Stimulated activated CD4-positive, alpha-beta T cell treated with anti-CD3 and anti-CD28 coated beads, Interleukin-2, amount 100 ng/mL, for 4 hours (primary cell): ENCODE measurements at places on chromosomes 2 and 18.

DNA sequence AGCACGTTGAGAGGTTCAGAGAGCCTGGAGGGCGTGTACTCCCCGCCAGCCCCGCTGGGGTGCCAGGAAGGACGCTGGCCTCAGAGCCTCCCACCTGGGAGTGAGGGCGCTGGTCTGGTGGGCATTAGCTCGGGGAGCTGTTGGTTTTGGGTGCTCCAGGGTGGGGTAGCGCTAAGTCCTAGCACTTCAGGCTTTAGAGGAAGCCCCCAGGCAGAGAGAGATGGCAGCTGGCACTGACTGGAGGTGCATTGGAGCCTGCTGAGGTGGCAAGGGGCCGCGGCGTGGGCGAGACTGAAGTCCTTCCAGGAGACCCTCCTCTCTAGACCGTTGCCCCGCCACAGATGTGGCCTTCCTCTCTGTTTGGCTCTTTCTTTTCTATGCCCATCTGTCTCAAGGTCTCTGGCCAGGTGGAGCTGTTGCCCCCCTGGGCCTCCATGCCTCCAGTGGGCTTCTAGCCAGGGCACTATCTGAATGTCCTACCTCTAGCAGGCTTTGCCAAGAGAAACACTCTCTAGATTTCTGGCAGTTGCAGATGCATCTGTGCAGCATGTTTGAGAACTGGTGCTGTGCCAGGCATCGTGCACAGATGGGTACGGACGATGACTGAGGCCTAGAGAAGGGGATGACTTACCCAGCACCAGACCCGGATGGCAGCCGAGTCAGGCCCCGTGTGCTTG, 6.6 kb downstream of the CAPN10 start:
- no peak for DNase-seq

DNA sequence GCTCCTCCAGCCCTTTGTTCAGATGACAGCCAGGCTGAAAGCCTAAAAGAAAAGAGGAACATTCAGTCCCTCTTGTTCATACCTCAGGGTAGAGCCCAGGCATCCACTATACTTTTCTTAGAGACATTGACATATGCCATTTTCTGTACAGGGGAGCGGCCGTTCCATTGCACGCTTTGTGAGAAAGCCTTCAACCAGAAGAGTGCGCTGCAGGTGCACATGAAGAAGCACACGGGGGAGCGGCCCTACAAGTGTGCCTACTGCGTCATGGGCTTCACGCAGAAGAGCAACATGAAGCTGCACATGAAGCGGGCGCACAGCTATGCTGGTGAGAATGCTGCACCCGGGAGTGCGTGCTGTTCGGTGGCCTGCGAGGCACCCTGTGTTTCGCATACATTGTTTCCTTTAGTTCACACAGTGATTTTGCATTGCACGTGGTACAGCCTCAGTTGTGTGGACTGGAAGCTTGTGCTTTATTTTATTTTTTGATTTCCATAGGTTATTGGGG, 138.2 kb downstream of the ZNF236 start:
- DNase-seq: no peak

- no peak for DNase-seq
These were observed 269.3 kb upstream of the EPC2 start for GRCh38 chr2:148375214-148375613.

DNA sequence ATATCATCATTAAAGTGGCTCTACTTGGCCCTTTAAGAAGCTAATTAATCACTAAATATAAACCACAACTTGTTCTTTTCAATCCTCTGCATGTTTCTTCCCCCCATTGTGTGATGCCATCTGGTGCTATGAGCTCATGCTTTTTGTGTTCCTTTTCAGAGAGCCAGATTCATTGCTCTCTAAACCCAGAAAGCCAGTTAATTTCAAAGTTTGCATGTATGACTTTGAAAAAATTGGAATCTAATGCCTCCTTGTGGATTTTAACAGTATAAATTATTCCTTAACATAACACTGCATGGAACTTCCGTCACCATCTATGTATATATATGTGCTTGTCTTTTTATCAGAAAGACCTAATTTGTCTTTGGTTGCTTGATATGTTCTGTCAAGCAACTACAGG, 31.1 kb downstream of the TMEM178A start:
- DNase-seq: no peak

DNA sequence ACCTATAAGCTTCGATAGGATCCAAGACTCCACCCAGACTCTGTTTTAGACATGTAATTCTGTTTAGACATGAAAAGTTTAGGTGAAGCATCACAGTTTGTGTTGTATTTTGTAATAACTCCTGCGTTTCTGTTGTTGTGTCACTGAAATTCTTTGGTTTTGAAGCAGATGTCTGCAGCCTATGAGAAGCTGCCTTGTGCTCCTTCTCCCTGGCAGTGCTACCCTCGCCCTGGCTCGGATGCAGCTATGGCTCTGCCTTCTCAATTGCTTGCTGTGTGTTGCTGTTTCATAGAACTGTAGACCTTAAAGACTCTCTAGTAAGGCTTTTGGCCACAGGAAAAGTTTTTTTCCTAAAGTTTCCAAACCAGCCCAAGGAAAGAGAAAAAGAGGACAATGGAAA, 40.2 kb upstream of the ZNF638 start:
- no peak for DNase-seq

- no peak for DNase-seq
These were observed 27.7 kb upstream of the DCC start for GRCh38 chr18:52312346-52312745.

DNA sequence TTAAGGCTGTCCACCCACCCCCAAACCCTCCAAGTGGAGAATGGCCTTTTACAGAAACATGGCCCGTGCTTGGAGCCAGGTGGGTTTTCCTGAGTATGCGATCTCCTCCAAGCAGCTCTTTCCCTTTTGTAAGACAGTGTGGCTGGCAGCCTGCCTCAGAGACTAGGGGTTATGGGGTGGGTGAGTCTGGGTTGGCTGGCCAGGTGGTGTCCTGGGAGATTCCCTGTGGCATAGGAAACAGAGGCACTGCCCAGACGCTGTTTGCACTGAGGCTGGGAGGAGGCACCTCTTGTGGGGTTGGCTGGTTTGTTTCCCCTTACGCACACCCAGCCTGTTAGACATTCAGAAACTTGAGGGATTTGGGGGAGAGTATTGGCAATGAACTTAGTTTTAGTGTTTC, 82.3 kb upstream of the MCFD2 start:
- DNase-seq: no peak

DNA sequence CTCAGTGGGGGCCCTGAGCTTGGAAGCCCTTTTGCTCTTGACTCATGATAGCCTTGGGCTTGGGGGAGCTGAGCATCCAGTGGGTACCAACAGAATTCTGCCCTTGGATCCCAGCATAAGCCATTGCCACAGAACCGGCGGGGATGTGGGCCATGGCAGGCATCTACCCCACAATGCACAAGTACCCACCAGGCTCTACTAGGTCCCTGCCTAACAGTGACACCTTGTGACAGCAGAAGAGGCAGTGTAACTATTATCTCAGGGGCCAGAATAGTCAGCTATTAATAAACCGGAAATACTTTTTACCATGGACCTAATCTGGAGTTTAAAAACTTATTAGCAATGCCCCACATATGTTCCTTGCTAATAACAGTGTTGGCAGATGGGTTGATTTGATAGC, 397.2 kb downstream of the TMEM182 start:
- no peak for DNase-seq

DNA sequence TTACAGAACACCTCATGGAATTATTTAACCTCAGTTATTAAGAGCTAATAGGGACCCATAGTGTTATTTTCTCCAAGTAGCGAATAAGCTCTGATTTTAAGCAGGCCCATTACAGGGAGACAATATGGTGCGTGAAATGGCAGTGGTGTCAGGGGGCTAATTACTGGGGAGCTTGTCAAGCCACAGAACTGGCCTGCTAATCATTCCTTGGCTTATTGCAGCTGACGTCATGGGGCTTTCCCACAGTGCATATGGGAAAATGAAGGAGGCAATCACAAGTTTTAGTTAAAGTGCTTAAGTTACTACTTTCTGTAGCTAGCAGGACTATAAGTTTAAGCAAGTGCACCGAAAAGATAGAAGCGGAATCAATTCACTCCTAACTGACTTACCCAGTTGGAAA, 262.5 kb downstream of the TGIF1 start:
- no peak for DNase-seq

DNA sequence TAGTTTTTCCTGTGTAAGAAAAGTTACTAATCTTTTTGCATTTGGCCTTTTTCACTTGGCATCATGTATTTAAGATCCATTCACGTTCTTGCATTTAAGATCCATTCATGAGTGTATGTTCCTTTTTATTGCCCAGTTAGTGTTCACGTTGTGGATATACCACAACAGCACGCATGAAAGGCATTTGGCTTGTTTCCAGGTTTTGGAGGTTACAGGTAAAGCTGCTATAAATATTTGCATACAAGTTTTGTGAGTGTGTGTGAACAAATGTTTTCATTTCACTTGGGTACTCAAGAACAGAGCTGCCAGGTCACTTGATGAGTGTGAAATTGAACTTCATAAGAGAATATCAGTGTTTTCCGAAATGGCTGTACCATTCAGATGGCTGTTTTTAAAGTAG, 121.2 kb downstream of the CCBE1 start:
- no peak for DNase-seq

GRCh38 chr2:134304394-134305108, 50.7 kb downstream of the MGAT5 start:
- no peak for DNase-seq

GRCh38 chr2:240913810-240914644, 7.9 kb downstream of the CROCC2 start:
- peak; percentile 28 for DNase-seq

DNA sequence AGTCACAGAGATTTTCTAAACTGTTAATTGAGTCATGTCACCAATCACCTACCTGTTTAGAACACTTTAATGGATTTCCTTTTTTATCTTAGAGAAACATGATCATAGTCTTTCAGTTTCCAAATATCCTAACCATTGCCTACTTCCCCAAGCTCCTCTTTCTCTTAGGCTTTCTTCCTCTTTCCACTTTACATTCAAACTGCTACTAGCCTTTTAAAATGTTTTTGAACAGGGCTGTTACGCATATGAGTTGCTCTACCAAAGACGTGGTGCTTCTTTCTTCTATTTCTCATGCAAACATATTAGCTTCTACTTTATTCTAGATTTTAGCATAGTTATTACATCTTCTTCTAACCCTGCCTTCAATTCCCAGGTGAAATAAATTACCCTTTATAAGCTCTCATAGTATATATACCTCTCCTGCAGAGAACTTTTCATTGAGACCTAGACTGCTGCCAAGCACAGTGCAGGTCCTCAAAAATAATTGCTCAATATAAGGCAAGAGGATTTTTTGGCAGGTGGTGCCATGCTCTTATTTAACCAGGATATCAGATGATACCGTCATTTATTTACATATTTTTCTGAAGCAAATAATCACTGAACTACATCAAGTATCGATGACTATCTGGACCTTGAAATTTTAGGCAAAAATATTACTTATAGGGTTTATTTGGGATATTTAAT, 937.1 kb downstream of the TSN start:
- DNase-seq: no peak

- no peak for DNase-seq
These were observed 1.7 kb upstream of the LPIN2 start for GRCh38 chr18:3014503-3015203.

DNA sequence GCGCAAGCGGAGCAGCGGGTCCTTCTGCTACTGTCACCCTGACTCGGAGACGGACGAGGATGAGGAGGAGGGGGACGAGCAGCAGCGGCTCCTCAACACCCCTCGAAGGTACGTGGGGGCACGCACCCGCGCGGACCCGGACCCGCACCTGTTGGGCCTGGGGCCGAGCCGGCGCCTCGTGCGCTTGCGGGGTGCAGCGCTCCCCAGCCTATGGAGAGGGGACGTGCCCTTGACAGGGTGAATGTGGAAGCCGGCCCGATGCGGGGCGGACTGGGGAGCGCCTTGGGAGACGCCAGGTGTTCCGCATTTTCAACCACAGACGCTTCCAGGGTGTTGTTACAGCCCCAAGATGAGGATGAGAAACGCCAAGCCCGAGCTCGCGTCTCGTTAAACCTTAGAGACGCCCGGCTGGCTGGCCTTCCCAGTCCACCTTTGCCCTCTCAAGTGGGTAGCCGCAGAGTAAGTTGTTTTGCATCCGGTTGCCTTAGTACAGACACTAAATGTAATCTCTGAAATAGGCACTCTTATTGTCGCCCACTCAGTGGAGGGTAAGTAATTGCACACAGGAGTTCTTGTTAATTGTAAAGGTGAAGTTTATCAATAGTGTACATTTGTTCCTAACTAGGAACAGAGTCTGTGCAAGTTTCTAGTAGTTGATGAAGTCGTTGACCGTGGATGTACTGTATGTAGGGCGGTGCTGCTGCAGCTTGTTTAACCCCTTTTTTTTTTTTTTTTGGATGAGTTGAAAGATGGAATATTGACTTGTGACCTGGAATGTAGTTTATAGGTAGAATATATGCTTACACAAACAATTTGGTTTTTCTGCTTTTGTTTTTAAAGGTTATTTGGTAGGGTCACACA, 815 bp downstream of the GMCL1 start:
- DNase-seq: no peak

GRCh38 chr2:18519914-18520450, 40.5 kb downstream of the RDH14 start:
- DNase-seq: no peak

DNA sequence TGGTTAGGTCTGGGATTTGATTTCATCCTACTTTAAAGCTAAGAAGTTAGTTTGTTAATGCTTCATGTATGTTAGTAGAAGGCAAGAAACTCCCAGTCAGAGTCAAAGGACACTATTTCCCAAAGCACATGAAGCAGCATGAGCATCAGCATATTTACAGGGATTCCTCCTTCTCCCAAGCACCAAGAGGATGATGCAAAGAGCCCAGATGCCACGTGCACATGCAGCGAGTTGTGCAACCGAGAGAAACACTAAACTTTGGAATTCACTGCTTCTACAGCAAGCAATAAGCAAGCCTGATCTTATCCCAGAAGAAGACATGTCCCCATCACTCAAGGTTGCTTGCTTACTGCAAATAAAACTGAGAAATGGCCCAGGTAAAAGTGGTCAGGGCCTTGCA, 32.5 kb downstream of the CPO start:
- no peak for DNase-seq
